Nucleus accumbens (tissue), 56 donors: ENCODE measurements at places on chromosomes 7 and 10.

GRCh38 chr10:5285186-5285585, 79.6 kb upstream of the UCN3 start:
- DNase-seq, result no peak

GRCh38 chr7:24504836-24505235, 68.4 kb upstream of the PALS2 start:
- DNase-seq, result no peak

- no peak for DNase-seq
Observed at GRCh38 chr7:31091924-31092434, 39.9 kb downstream of the ADCYAP1R1 start.

DNA sequence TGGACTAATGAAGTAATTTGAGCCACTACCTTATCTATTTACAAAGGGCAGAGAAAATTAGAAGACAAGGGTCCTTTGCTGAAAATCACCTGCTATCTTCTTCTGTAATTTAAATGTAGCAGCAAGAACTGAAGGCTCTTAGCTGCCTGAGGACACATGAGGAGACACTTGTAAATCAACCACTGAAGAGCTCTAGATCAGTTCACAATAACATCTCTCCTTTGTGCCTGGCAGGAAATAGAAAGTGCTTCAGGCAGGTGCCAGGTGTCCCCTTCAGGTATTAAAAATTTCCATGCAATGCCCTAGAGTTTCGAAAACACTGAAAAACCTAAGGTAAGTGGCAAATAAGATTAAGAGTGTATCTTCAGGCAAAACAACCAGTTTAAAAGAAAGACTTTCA, 474.6 kb downstream of the GRM8 start:
- no peak for DNase-seq

DNA sequence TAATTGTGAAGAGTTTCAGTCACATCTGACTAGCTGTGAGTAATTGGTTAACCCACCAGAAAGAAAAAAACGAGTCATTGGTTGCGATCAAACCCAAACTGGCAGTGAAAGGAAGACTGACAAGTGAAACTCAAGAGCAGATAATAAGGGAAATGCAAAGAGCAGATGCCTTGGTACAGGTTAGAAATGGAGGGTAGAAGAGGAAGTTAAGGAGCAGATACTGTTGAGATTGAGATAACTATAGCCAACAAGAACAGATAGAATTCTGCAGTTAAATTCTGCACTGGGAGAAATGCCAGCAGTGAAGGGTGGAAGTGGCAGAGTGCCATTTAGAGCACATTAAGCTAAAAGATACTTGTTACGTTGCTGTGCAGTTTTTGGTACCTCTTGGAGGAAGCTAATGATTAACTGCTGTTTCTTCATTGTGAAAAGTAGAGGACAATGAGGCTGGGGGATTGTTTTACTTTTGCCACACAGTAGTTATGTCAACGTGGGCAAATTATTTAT, 65.8 kb downstream of the CDK13 start:
- no peak for DNase-seq

DNA sequence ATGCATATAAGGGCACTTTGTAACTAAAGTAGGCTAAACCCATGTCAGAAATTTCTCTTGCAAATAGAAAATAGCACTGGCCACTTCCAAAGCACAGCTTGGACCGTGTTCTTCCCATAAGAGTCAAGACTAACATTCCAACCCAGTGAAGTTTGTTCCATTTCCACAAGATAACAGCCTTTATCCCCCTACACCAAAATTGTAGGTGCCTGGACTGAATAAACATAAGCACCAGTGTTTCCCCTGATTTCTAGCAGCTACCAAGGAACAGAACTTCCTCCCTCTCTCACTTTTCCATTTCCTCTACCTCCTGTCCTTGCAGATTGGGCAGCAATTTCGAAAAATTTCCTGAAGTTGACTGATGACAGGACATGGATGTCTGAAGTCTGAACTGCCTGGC, 219.7 kb downstream of the CREB5 start:
- no peak for DNase-seq

GRCh38 chr7:21134631-21135030, 293.3 kb upstream of the SP4 start:
- no peak for DNase-seq
